Lung (tissue), 17 donors: ENCODE measurements at places on chromosomes 2 and 18. TPM values are rescaled to one million over a fixed set of nuclear protein-coding genes. Genes with fewer than 3 reads are reported as not detected.

DNA sequence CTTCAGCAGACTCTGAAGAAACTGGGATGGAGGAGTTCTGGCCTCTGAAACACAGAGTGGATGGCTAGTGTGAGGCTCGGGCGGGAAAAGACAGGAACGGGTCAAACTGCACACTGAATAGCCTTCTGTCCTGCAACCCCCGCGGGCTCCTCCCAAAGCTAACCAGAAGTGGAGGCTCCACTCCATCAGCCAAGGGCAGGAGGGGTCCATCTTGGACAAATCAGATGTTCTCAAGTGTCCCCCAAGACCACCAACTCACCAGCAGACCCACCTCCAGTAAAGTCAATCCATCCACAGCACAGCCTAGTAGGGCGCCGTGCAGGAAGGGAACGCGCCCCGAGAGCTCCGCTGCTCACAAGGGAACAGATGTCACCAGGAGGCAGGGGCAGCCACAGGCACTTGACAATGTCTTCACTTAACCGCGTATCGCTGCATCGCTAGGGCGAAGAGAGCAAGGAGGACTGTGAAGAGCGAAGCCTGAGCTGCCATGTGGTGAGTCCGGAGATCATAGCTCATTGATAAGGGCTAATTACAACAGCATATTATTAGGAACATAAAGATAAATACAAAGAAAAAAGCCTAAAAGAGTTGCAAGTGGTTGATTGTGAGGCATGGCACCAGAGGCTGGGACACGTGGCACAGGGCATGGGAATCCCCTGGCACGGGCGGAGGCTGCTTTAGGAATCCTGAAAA lies 494.6 kb upstream of the MYT1L start:
- no peak for DNase-seq

Gene ERBB4
- total RNA-seq = 9.4 TPM

Gene B4GALT6
- 7.5 TPM for total RNA-seq

- DNase-seq = no peak
Measured at GRCh38 chr2:17517481-17518211, 594 bp downstream of the RAD51AP2 start.

- DNase-seq = peak; percentile 28
Measured at GRCh38 chr2:132646540-132647108, 23.4 kb downstream of the LYPD1 start.

DNA sequence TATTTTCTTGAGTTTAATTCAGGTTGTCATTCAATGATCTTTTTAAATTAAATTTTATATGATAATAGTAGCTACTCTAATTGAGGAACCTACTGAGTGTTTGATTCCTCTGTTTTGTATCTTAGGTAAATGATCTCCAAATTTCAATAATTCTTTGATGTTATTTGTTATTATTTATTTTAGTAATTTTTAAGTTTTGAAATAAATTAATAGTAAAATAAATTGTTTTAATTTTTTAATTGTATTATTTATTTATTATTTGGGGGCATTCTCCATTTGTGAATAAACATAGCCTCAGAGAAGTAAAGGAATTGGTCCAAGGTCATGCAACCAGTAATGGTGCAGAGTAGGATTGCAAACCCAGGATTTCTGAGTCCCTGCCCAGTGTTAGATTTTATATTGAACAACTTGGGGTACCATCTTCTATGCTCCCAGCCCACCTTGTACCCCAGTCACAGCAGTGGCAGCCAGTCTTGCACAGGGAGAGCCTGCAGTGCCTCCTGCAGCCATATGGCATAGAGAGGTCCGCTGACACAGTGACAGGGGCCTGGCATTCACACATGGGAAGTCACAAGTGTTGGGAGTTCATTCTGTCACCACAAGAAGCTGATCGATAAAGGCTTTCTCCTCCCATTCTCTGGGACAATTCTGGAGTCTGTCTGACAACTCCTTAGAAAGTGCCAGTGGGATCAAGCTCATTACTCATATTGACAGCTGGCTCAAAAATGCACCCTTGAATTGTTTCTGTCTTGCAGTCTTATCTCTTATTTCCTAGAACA lies 110.0 kb upstream of the ETAA1 start:
- DNase-seq = no peak

Gene MAB21L4
- 21.1 TPM for total RNA-seq

GRCh38 chr2:100242476-100242875 lies 79.8 kb downstream of the LONRF2 start:
- peak; percentile 96 for DNase-seq

DNA sequence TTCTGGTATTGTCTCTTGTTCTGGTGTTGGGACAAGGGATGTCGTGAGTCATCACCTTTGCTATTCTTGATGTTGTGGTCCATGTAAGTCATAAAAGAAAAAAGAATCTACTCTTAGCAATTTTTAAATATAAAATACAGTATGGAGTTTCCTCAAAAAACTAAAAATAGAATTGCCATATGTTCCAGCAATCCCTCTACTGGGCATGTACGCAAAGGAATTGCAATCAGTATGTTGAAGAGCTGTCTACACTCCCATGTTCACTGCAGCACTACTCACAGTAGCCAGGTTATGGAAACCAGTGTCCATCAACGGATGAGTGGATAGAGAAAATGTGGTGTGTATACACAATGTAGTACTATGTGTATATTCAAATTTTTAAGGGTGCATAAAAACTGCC lies 10.9 kb upstream of the GNAL start:
- DNase-seq = no peak

Gene HAAO
- total RNA-seq = 13.0 TPM

Gene PRSS56
- total RNA-seq = not detected

Gene GAD1
- total RNA-seq = 1.4 TPM

Gene CCDC102B
- total RNA-seq = 78.8 TPM

Gene IER3IP1
- 13.2 TPM for total RNA-seq

- peak; percentile 25 for DNase-seq
Measured at GRCh38 chr2:6845312-6845711, 20.4 kb downstream of the CMPK2 start.

Gene RTTN
- total RNA-seq = 50.8 TPM

Gene CLEC4F
- 0.31 TPM for total RNA-seq

Gene FSHR
- not detected for total RNA-seq

DNA sequence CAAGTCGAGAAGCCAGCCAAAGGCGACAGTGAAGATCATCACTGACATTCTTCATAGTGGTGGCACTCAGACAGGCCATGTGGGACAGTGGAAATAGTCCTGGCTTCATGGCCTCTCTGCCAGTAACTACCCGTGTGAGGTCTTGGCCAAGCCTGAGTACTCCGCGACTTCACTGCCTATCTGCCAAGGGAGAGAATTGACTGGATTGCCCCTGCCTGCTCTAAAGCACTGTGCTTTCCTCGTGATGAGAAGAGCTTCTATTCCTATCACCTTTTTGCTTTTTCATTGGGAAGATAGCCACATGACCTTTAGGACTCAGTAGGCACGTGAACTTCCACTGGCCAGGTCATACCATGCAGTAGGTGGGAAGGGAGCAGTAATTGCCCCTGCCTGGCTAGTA lies 239.3 kb downstream of the HAUS1 start:
- DNase-seq = no peak

GRCh38 chr2:128784626-128785306 lies 466.1 kb upstream of the HS6ST1 start:
- DNase-seq = no peak

Gene UGT1A6
- 2.3 TPM for total RNA-seq

DNA sequence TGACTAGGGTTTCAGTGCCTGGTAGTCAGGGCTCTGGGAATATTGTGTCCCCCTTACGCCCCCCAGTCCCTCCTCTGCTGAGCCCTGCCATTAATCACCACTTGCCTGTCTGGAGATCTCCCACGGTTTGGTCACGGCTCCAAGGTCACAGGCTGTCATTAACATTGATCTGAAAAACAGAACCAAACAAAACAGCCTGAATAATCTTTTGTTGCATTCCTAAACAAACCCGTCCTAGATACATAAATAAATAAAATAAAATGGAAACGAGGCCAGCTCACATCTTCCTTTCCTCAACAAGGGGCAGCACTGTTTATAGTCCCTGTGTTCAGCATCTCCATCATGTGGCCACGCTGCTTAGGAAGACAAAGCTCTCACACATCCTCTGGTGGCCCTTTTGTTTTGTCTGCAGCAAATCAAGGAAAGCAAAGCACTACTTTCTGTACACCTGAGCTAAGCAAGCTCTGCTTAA lies 282.8 kb downstream of the AGPS start:
- peak; percentile 44 for DNase-seq

DNA sequence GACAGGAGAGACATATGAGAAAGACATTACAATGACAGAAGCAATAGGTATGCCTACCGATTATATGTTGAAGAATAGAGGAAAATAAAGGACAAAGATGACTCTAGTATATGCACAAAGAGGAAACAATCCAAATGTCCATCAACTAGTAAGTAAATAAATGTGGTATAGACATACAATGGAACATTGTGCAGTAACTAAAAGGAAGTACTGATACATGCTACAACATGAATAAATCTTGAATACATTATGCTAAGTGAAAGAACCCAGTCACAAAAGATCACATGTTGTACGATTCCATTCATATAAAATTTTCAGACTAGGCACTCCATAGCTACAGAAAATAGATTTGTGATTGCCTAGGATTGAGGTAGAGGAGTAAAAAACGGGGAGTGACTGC lies 28.5 kb upstream of the PGAP1 start:
- DNase-seq = no peak

Gene BCL11A
- total RNA-seq = 7.6 TPM

GRCh38 chr18:9322744-9323143 lies 11.8 kb upstream of the TWSG1 start:
- no peak for DNase-seq

DNA sequence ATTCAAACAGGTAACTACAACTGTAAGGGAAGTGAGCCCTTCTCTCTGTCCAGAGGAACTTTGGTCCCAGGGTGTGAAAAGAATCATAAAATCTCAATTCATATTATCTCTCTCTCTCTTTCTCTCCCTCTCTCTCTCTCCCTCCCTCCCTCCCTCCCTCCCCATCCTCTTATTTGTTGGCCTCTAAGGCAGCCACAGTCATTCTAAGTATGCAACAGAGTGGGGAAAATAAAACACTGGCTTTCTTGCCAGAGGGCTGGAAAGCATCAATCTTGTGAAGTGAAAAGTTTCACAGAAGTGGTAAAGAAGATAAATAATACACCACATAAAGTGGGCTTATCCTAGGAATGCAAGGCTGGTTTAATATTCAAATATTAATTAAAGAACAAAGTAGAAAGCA lies 95.6 kb upstream of the KCNH7 start:
- no peak for DNase-seq

- DNase-seq = no peak
Measured at GRCh38 chr2:85310330-85310729, 17.5 kb downstream of the TGOLN2 start.

DNA sequence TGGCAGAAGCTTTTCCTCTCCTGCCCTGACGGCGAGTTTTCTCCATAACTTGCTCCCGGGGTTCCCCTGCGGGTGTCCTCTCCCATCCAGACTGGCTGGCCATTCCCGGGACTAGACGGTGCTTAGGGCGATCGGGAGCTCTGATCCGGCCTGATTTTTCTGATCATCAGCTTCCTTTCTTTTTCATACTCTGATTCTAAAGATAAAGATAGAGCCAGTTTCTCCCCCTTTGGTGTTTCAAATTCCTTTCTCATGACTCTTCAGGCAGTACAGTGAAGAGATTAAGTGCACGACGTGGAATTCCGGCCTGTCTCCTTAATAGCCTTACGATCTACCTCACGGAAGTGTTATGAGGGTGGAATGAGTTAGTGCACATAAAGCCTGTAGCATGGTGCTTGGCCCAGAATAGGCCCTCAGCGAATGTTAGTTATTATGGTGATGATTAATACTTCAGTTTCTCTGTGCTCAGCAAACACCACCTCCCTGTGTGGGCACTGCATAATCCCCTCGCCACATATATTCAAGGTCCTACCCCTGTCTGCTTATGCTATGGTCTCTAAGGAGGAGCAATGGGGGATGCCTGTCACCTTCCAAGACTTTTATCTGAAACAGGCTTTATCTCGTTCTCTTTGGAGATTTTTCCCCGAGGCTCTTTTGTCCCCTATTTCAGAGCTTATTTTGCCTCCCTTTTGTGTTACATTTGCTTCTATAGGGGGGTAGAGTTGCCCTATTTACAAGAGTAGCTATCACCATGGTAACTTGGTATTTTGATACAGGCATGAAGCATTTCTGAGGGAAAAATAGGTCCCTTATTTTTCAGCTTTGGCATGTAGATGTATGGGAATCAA lies 254.8 kb downstream of the CDH2 start:
- no peak for DNase-seq

DNA sequence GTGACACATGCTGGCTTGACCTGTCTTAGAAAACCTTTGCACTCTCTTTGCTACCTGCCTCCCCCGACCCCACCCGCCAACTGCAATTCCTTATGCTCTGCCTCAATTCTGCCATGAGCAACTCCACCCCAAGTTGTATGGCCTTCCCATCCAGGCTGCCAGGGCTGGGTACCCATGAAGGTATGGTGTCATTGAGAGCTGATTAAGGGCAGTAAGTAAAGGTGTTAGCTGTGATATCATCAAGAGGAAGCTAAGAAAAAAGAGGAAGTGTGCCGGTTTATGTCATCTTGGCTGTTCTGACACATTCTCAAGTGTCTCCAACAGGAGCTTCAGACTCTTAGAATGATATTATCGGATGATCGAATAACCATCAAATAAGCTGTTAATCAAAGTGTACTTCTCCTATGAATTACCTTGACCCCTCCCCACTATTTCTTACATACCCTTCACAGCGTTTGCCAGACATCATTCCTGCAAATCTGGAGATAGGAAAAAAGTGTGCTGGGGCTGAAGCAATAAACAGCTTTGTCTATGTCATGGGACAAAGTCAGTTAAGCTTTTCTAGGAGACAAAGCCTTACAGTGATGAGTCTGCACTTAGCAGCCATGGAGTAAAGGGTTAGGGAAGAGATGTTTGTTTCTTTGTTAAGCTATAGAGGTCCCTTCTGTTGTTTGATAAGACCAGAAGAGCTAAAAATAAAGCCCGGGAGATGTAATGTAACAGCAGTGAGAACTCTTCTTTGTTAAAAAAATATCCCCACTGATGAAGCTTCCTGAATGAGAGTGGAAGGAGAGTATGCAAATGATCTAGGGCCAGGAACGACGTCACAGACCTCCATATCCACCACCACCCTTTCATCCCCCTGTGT lies 40.4 kb upstream of the SMAD2 start:
- DNase-seq = no peak

Gene TUBB8B
- not detected for total RNA-seq

Gene SIX3
- total RNA-seq = not detected

- DNase-seq = no peak
Measured at GRCh38 chr18:66432636-66433035, 171.3 kb downstream of the CDH19 start.

Gene SH3RF3
- total RNA-seq = 8.5 TPM

DNA sequence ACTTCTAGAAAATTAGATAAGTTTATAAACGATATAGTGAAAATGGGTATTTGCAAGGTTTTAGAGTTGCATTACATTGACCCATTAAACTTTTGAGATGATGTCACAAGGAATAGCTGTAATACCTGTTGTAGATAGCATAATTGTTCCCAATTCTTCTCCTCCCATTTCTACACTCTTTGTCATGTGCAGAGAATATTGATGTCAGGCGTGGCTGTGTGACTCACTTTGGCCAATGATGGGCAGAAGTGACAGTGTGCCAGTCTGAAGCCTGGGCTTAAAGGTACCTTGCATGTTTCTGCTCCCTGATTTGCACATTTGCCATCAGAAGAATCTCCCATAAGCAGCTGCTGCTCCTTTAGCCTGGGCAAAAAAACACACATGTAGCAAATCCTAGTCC lies 26.9 kb upstream of the CCBE1 start:
- DNase-seq = no peak

- DNase-seq = no peak
Measured at GRCh38 chr2:133213651-133214050, 354.6 kb downstream of the NCKAP5 start.

Gene ASB18
- total RNA-seq = not detected

- no peak for DNase-seq
Measured at GRCh38 chr2:117631152-117631945, 183.1 kb upstream of the DDX18 start.

Gene MGAT4A
- 40.2 TPM for total RNA-seq

- peak; percentile 50 for DNase-seq
Measured at GRCh38 chr18:11148680-11149440, 509 bp downstream of the PIEZO2 start.
